Activated CD8-positive, alpha-beta memory T cell treated with anti-CD3 and anti-CD28 coated beads, Interleukin-2, amount 10 ng/mL, durations not matched to agents 7 days and 5 days (primary cell): ENCODE measurements at places on chromosomes 2 and 18. TPM values are rescaled to one million over a fixed set of nuclear protein-coding genes. Genes with fewer than 3 reads are reported as not detected.

- peak overlapping the region; percentile 64 for H3K4me3 ChIP-seq
- peaks cover 61% of the 10 kb centered on the region for H3K4me1 ChIP-seq
- no peaks in the 10 kb centered on the region for H3K27me3 ChIP-seq
- H3K36me3 ChIP-seq = peaks cover 19% of the 10 kb centered on the region
Measured at GRCh38 chr18:62420513-62421209, 95.6 kb downstream of the TNFRSF11A start.

DNA sequence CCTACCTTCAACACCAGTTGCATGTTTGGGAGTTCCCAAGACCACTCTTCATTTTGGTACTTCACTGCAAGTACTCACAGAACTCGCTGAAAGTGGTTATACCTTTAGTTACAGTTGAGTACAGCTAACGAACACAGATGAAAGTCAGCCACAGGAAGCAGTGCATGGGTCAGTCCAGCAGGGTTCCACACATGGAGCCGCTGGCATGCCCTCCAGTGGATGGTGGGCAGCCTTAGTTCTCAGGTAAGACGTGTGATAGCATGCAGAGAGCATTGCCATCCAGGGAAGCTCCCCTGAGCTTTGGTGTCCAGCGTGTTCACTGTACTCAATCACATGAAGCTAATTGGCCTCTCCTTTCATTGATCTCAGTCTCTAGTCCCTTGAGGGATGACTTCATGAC is 815.3 kb downstream of the RNF144A start:
- peaks cover 49% of the 10 kb centered on the region for H3K4me1 ChIP-seq
- H3K4me3 ChIP-seq = peak overlapping the region; percentile 43
- H3K36me3 ChIP-seq = peaks cover 91% of the 10 kb centered on the region

Gene IL1R1
- 0.40 TPM for total RNA-seq

DNA sequence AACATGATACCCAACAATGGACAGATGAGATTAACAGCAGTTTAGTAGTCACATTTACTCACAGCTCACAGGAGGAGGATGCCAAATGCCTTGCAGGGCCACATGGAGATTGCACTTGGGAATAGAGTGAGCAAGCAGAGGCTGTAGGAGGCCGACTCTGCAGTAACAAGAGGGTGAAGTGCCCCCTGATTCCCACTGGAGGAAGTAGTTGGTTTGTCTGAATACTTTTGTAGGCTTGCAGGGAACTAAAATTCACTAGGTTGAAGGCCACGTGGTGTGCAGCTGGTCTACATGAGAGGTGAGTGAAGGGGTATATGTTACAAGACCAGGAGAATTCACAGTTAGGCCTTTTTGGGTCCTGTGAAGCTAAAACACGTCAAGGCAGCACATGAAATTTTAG is 419.3 kb upstream of the TNP1 start:
- no peak overlapping the region for H3K27ac ChIP-seq
- no peaks in the 10 kb centered on the region for H3K4me1 ChIP-seq
- no peak for DNase-seq
- no peak overlapping the region for H3K4me3 ChIP-seq

- H3K36me3 ChIP-seq = no peaks in the 10 kb centered on the region
- H3K4me3 ChIP-seq = no peak overlapping the region
- no peak for DNase-seq
- H3K27me3 ChIP-seq = no peaks in the 10 kb centered on the region
Measured at GRCh38 chr2:205540036-205540435, 142.3 kb upstream of the NRP2 start.
